ENCODE measurements at places on chromosomes 16 and 17. TPM values are rescaled to one million over a fixed set of nuclear protein-coding genes. Genes with fewer than 3 reads are reported as not detected.

KRTAP1-5 gene
- 54.1 TPM for total RNA-seq

PARD6A gene
- total RNA-seq: 4.0 TPM

ODAD4 gene
- 1.3 TPM for total RNA-seq

NPB gene
- 0.22 TPM for total RNA-seq

CNGB1 gene
- not detected for total RNA-seq

ACE gene
- 4.6 TPM for total RNA-seq

RNF157 gene
- total RNA-seq: 0.75 TPM

CCL16 gene
- not detected for total RNA-seq

APOH gene
- total RNA-seq: not detected

WBP2 gene
- 20.4 TPM for total RNA-seq

UTS2R gene
- total RNA-seq: not detected

CTRB1 gene
- total RNA-seq: not detected

NPTX1 gene
- total RNA-seq: 4.9 TPM

LLGL1 gene
- total RNA-seq: 47.7 TPM

CSH1 gene
- total RNA-seq: not detected

SOX9 gene
- 2.9 TPM for total RNA-seq

CCDC200 gene
- not detected for total RNA-seq

SLC52A1 gene
- 0.37 TPM for total RNA-seq

DRC3 gene
- 0.55 TPM for total RNA-seq

NXN gene
- total RNA-seq: 25.2 TPM

THRA gene
- 38.7 TPM for total RNA-seq

APOBR gene
- total RNA-seq: not detected

SOCS1 gene
- total RNA-seq: 3.9 TPM

WSCD1 gene
- total RNA-seq: 0.87 TPM

DPEP2 gene
- not detected for total RNA-seq

SEC14L5 gene
- under 0.01 TPM for total RNA-seq
